ENCODE measurements at places on chromosomes 6 and 20.

DNA sequence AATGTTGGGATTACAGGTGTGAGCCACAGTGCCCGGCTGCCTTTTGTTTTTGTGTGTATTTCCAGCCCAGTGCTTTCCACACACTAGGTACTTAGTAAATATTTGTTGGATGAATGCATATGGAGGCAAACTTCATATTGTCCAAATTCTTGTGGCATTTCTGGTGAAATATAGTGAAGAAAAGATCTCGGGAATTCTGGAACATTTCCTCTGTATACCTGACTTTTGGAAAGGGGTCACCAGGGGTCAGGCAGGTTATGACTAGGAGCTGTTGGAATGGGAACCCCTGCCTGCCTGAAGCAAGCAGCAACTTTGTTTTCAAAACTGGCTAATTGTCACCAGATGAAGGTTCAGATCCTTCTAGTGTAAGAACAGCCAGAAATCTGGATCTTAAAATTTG is 12.1 kb upstream of the SCP2D1 start:
- no peak for DNase-seq

DNA sequence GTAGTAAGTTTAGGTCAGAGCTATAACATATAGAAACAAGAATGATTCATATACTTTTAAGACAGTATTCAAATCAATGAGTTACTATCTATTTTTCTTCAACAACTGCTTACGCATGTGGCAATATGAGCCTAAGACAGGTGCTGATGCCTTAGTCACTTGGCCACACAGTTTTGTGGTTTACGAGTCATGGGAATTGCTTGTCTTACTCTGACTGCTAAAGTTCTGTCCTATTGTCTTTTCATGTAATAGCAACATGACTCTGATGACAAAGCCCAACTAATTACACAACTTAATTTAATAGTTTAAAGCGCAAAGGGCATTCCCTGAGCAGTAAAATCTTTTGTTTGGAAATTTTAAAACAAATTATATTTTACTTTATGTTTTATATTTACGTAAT is 159.3 kb upstream of the CENPW start:
- DNase-seq: peak; percentile 70

GRCh38 chr20:46998477-46999240 is 104.0 kb downstream of the EYA2 start:
- DNase-seq: no peak

DNA sequence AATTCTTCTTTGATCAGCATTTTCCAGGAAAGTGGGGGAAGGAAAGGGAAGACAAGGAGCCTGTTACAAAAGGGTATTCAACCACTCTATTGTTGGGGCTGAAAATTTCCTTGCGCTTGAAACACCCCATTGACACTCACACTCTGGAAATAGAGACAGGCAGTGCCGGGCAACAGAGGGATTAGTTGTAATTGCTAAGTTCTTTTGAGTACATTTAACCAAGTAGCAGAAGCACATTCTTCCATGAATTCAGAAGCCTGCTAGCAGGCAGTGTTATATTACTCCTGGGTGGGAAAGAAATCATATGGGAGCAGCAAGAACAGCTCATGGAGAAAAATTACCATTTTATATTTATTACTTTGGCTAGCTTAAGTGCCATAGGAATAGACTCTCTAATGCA is 745.5 kb downstream of the C6orf118 start:
- DNase-seq: no peak

DNA sequence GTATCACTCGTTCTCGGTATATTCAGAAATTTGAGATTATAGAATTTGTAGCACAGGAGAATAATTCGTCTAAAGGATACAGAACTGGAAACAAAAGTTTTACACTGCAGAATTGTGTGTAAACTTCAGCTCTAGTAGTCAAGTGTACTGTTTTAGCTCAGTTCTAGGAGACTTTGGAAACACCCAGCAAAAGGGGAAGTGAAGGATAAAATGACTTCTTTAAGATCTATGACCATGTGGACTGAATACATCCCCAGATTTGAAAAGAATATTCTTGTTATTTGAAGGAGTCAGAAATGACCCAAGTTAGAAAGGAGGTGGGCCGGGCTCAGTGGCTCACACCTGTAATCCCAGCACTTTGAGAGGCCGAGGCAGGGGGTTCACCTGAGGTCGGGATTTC is 174.0 kb upstream of the FOXQ1 start:
- no peak for DNase-seq

GRCh38 chr6:109455437-109456110 is at the start of gene MICAL1:
Gene MICAL1, minus strand, starts transcription at chr6:109455772. Its CDS starts 1,576 bp downstream, at chr6:109454196.
- no peak for DNase-seq

DNA sequence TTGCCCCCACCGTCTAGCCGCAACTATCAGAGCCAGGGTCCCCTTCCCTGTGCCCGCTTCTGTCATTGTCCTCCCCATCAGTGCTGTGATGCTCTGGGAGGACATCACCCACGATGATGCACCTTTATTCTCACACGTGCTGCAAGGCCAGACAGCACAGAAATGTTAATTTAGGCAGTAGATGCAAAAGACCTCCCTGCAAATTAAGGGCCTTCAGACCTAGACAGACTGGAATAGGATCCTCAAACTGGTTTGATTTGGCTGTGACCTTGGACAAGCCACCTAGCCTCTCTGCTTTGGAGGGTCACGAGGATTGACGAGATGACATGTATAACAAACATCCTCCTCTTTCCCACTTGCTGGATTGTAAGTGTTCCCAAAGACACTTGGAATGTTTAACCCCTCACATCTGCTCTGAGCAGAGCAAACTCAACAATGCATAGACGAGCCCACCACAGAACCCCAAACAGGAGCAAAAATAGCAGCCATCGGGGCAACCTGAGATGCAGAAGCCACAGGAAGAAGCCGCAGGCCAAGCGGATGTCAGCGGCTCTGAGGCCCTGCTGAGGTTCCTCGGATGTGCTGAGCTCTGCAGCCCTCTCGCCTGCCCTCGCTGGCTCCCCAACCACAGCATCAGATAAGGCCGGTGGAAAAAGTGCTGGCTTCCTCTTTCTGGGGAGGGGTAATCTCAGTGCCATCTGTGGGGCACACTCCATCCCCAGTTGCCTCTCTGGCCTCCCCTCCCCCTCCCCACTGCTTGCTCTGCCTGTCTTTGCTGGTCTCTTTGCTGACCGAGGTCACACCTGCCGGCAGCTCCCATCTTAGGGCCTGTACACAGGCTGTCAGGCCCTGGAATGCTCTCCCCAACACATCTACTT is 35.3 kb downstream of the TOX2 start:
- no peak for DNase-seq

- DNase-seq: no peak
These were observed 189.6 kb downstream of the MAFB start for GRCh38 chr20:40499391-40499790.

- DNase-seq: no peak
These were observed 172.7 kb upstream of the NOX3 start for GRCh38 chr6:155628306-155628705.

GRCh38 chr6:152241013-152241766 is 396.0 kb downstream of the SYNE1 start:
- DNase-seq: no peak

DNA sequence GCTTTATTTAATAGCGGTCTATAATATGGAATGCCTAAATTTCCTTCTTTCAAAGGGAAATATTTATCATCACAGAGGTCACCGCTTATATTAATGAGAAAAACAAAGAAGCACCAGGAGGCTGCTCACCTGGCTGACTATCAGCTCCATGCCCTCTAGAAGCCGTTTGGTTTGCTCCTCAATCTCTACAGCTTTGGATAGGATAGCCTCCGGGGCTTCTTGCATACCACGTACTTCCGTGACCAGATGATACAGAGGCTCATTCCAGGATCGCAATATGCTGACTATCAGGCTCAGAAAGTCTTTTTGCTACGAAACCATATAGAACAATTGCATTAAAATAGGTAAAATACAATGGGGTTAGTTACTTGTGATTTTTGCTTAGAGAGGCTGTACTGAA is 6.8 kb downstream of the PRL start:
- DNase-seq: no peak

- no peak for DNase-seq
These were observed 178.0 kb upstream of the AFDN start for GRCh38 chr6:167648501-167649278.

- no peak for DNase-seq
These were observed 925.5 kb upstream of the SLC35B3 start for GRCh38 chr6:9360881-9361280.

- no peak for DNase-seq
These were observed 49.1 kb upstream of the FRMD1 start for GRCh38 chr6:168128006-168128630.

- no peak for DNase-seq
These were observed 72.3 kb downstream of the SNX5 start for GRCh38 chr20:17896193-17896723.

DNA sequence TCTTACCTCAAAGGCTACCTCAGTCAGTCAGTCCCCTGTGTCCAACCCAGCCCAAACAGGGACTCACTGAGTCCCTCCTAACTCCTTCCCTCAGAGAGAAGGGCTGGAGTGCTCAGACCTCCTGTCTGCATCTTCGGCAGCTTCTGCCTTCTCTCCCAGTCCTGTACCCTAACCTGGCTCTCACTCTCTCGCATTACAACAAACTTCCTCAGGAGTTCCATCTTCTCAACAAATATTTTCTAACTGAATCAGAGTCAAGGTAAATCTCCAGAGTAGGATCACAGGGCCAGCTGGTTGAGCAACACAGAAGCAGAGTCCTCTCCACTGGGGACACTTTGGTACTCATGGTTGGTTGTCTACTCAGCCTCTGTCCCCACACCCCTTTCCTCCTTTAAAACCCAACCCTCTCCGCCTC is 92.3 kb downstream of the MRPL14 start:
- DNase-seq: no peak

GRCh38 chr6:26258212-26258977 is 106.6 kb upstream of the BTN3A2 start:
- no peak for DNase-seq

DNA sequence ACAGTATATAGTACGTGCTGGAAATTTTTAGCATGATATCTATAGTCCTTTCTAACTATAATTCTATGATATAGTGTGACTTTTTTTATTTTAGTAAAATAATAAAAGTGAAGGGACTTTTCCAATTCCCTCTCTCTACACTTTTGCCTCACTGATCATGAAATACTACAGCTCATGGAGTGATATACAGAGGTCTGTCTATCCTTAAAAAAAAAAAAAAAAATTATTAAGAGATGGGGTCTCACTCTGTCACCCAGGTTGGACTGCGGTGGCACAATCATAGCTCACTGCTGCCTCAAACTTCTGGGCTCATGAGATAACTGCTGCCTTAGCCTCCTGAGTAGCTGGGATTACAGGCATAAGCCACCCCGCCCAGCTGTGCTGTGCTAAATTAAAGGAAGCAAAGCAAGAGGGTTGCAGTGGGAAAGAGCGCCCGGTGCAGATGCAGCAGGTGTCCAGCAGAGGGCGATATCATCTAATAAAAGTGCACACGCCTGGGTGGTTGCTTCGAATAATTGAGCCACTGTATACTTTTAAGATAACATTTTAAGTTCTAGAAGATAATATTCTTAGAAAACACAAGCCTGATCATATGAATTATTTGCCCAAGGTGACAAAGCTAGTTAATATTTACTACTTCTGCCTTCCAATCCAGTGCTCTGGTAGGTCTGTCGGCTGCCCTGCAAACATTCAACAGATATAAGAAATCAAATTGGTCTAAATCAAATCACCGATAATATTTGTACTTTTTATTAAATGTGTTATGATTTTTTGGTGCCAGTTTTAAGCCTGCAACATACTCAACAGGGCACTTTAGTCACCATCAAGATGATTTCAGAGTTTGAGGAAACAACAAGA is 94.9 kb upstream of the NT5E start:
- DNase-seq: peak; percentile 42

- no peak for DNase-seq
These were observed 283.1 kb downstream of the PREX1 start for GRCh38 chr20:48544402-48545339.

DNA sequence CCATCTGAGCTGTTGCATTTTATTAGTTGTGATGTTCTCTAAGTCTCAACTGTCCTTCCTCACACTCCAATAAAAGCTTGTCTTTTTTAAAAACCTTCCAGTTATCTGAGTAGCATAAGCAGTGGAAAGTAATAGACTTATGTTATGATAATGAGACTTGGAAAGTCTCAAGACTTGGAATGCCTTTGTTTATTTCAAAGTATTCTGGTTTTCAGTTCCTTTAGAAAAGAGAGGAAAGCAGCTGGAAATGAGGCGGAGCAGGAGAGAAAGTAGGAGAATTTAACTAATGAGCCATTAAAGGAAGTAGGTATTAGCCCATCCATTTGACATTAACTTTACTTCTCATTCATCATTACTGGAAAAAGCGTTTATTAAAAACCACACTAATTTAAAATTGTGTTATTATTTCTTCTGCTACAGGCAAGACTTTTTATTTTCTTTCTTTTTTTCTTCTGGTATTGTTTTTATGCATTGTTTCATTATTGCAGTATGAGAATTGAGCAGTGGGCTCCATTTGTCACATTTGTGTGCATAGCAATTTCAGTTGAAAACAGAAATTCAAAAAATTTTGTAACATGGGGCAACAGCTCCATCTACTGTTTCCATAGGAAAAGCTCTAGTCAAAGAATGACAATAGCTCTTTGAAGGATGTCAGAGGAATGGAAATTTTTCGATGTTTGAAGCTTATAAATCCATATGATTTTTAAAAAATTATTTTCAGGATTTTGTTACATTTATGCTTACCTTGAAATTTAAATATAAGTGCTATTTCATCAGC is 194.8 kb downstream of the COL9A1 start:
- DNase-seq: peak; percentile 13

DNA sequence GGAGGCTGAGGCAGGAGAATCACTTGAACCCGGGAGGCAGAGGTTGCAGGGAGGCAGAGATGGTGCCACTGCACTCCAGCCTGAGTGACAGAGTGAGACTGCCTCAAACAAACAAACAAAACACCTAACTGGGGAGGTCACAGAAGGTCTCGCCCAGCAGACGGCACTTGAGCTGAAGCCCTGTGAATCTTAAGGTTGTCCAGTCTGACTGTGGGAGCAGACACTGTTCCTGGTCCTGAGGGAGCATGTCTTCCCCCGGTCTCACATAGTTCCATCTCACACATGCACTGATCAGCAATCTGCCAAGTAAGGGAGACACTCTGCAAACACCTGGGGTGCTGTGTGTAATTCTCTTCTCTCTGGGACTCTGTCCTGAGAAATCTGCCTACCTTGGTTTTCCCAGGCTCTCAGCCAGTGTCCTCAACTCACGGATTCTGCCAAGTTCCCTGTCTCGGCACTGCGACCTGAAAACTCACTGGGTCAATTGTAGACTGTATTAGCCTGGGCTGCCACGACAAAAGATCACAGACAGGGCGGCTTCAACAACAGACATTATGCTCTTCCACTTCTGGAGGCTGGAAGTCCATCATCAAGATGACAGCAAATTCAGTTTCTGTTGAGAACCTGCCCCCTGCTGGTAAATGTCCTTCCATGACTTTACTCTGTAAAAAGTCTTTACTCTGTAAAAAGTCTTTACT is 94.3 kb downstream of the JPH2 start:
- no peak for DNase-seq
